ENCODE measurements at places on chromosomes 3 and 15.

- no peak for DNase-seq
Measured at GRCh38 chr15:25863968-25864580, 947 bp upstream of the ATP10A start.

DNA sequence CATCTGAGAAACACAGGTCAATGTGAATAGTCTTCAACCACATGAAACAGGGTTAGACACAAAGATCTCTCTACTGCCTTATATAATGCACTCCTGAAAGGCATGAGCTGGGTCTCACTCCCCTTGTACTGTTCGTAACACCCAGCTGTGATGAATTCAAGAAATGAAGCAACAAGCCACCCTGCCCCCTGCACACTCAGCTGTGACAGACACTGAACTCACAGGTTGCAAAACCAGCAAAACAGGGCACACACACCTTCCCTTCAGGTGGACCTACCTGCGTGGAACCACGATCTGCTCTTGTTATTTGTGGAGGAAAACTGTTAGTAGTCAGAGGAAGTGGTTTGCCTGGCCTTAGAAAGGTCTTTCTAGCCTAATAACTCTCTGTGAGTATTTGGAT is 64.5 kb downstream of the CERS3 start:
- DNase-seq, result no peak

- no peak for DNase-seq
Measured at GRCh38 chr3:186352369-186352768, 9.7 kb downstream of the DGKG start.

DNA sequence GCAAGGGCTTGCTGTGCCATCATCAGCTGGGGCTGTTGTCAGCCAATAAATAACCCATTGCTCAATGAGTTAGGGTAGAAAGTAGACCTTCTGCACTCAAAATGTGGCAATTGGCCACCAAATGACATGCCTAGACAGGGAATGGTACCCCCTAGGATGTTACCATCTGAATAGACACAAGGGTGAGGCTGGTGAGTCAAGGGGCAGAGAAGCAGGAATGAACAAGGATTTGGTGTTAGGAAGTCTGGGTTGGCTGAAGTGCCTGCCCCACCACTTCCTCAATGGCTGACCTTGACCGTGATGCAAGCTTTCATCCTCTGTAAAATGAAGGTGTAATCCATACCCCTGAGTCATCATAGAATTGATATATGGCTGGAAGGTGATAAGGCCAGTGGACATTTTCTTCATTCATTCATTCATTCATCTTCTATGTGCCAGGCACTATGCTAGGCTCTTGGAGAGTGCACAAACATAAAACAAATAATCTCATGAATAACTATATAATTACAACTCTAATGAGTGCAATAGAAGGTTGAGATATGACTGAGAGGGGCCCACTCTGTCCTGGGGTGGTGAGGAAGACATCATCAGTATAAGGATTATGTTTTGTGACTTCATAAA is 4.4 kb upstream of the CA12 start:
- no peak for DNase-seq

DNA sequence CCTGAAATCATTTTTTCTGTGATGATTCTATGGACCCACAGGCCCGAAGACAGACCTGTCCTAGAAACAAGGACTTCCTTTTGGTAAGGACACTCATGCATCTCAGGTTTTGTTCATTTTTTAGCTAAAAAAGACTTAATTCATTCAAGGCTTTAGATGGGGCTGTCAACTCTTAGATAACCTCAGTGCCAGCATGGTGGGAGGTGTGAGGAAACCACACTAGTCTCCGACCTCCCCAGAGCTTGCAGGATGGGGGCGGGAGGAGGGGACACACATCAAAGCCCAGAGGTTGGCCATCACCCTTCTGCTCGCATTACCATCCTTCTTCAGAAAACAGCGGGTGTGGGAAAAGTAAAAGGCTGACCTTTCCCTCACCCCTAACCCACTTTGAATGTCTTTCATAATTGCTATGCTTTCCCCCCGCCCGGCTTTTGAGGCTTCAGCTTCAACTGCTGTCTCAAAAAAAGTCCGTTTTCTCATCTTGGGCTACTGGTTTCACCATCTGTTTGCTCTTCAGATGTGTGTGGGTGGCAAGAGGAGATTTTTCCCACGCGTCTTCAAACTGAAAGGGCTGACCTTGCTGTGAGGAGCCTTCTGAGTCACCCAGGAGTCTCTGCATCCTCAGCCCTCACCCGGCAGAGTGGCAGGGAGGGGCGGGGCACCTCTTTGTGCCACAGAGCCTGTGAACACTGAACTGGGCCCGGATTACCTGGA is 27.6 kb upstream of the CXCR6 start:
- DNase-seq, result peak; percentile 73

DNA sequence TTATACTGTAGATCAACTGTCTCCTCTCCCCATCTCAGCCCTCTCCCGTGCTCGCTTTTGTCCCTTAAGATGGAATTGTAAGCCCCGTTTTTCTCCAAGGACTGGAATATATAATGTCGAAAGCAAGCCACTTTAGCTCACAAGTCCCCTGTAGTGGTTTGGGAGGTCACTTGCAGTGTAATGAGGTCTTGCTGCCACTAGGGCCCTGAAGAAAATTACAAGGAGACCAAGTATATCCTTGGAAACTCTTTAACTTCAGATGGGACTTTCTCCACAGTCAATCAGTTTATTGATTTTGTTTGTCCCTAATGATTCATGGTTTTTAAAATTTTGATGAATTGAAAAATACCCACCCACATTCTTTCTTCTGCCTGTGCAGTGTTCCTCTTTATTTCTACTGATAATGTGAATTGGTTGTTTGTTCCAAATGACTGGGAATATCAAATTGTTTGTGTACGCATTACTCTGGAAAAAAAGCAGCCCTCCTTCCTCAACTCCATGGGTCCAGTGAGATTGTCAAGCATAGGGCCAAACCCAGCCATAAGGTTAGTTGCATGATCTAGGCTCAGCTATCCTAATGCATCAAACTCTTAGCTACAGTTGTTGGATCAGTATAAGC is 294.8 kb downstream of the MCTP2 start:
- no peak for DNase-seq

GRCh38 chr15:42772144-42772543 is 35.2 kb upstream of the CDAN1 start:
- DNase-seq, result no peak

- no peak for DNase-seq
Measured at GRCh38 chr3:182325213-182325950, 467.9 kb upstream of the ATP11B start.

GRCh38 chr15:69143756-69144436 is 16.5 kb upstream of the GLCE start:
- no peak for DNase-seq

GRCh38 chr15:77634266-77634962 is 1.7 kb upstream of the LINGO1 start:
- peak; percentile 63 for DNase-seq

DNA sequence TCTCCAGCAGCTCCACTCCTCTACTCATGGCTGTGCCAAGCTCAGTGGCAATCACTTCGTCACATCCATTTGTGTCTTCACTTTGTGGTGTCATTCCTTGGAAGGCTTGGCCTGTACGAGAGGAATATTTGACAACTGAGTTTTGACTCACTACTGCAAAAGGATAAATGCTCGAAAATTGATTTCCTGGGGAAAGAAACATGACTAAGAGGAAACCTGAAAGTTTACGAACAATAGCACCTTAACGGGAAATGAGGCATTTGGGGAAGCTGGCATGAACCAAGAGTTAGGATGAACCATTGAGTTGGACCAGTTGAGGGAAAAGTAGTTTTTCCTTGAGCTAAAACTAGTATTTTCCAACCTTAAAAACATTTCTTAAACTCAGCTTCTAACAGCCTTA is 74.2 kb upstream of the ABHD17C start:
- no peak for DNase-seq

GRCh38 chr3:50515565-50516439 is 12.4 kb upstream of the CACNA2D2 start:
- no peak for DNase-seq

GRCh38 chr3:411226-411625 is 214.7 kb downstream of the CHL1 start:
- DNase-seq, result no peak

GRCh38 chr3:46811615-46812236 is 51.5 kb downstream of the MYL3 start:
- DNase-seq, result no peak

DNA sequence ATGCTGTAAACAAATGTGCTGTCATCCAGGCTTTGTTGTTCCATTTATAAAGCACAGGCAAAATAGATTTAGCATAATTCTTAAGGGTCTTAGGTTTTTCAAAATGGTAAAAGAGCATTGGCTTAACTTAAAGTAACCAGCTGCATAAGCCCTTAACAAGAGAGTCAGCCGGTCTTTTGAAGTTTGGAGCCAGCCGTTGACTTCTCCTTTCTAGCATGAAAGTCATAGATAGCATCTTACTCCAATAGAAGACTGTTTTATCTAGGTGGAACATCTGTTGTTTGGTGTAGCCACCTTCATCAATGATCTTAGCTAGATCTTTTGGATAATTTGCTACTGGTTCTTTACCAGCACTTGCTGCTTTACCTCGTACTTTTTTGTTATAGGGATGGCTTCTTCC is 297.5 kb upstream of the DCBLD2 start:
- no peak for DNase-seq

DNA sequence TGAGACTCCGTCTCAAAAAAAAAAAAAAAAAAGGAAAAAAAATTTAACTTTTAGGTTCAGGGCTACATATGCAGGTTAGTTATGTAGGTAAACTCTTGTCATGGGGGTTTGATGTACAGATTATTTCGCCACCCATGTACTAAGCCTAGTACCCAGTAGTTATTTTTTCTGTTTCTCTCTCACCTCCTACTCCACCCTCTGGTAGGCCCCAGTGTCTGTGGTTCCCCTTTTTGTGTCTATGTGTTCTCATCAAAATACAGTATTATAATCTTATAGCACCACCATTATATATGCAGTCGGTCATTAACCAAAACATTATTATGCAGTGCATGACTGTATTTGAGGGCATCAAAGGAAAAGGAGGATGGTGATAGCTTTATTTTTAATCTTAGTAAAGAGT is 47.3 kb downstream of the CHP1 start:
- no peak for DNase-seq

DNA sequence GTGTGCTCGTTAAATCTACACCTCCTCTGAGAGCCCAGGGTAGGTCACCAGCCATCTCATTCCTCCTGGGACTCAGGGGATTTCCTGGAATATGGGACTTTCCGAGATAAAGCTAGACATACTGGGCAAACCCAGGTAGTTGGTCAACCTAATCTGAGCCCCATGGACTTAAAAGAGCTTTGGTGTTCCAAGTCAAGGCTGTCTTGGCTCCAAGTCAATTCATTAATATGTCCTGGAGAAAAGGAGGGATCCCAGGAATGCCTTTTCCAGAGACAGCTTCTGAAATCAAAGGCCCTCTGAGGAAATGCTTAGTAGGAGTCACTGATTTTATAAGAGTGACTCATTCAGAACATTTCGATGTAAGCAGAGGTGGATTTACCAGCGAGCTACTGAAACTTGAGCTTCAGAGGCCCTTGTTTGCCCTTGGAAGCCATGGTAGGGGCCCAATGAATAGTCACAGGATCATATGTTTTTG is 137.3 kb upstream of the UBE2E1 start:
- no peak for DNase-seq

DNA sequence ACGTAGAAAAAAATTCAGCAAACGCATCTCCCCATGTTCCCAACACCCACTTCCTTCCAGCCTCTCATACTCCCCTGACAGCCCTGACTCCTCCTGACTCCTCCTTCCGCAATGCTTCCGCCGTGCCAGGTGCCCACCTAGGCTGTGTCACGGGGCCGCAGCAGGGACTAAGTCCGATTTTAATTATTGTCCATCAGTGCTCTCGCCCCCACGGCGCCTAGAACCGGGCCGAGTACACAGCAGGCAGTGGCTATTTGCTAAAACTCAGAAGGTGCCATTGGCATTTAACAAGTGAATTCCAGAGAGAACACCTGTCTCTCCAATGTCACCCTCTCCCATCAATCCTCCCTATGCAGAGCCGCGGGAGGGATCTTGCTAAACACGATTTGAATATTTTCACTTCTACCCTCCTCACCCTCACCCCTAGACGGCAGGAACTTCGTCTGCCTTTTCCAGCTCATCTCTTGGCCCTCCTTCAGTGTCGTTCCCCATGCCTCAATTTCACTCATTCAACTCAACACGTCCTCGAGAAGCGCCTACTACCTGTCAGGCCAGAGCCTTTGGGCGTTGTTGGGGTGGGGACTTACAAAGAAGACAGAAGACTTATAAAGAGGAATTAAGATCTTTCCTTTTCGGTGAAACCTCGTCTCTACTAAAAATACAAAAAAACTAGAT is 11.5 kb upstream of the SHF start:
- peak; percentile 41 for DNase-seq

Measured in activated naive CD4-positive, alpha-beta T cell treated with anti-CD3 and anti-CD28 coated beads, Interleukin-2, amount 50 U/mL, for 16 hours (primary cell).